ENCODE measurements at places on chromosomes 11 and 22. TPM values are rescaled to one million over a fixed set of nuclear protein-coding genes. Genes with fewer than 3 reads are reported as not detected.

The CTTN gene
- total RNA-seq: 352 TPM

The CHADL gene
- 0.12 TPM for total RNA-seq

The POU2AF3 gene
- total RNA-seq: not detected

The KCNE3 gene
- total RNA-seq: 0.15 TPM

The FREY1 gene
- total RNA-seq: 0.75 TPM

The UBE2L3 gene
- total RNA-seq: 10.4 TPM

The RFPL3 gene
- total RNA-seq: not detected

The PAMR1 gene
- 30.7 TPM for total RNA-seq

The SYT12 gene
- total RNA-seq: 0.23 TPM

The OVCH2 gene
- not detected for total RNA-seq

The CALCB gene
- not detected for total RNA-seq

The MUC5AC gene
- not detected for total RNA-seq

The AMOTL1 gene
- 47.8 TPM for total RNA-seq

The GGTLC3 gene
- total RNA-seq: not detected

The CLTCL1 gene
- 12.0 TPM for total RNA-seq

The ELF5 gene
- total RNA-seq: not detected

The SHANK2 gene
- 0.30 TPM for total RNA-seq

The DEFB131B gene
- total RNA-seq: not detected

The FIBIN gene
- total RNA-seq: 61.7 TPM

The OR2AT4 gene
- total RNA-seq: not detected

The RIBC2 gene
- total RNA-seq: 0.12 TPM

The MS4A5 gene
- total RNA-seq: not detected

The MOGAT2 gene
- not detected for total RNA-seq

All from smooth muscle cell of the coronary artery (primary cell).